ENCODE measurements at places on chromosomes 11 and 22.

- peak; percentile 75 for DNase-seq
These were observed 26.4 kb upstream of the PPFIA1 start for GRCh38 chr11:70243912-70244652.

DNA sequence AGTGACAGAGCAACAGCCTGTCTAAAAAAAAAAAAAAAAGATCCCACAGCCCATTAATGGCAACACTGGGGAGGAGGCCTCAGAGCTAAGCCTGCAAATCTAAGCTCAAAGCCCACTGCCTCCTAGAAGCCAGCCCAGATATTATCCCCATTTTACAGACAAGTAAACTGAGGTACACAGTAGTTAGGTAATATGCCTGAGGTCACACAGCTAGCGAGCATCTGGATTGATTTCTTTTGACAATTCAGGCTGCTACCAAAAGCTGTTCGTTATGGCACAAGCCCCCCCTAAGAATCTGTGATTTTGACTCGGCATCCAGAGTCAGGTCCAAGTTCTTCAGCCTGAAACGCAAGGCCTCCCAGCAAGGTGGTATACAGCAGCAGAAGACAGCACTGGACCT, 13.7 kb downstream of the ELFN2 start:
- DNase-seq: no peak

GRCh38 chr11:115241899-115242298, 262.3 kb downstream of the CADM1 start:
- DNase-seq: no peak

- no peak for DNase-seq
These were observed 564.2 kb upstream of the KIRREL3 start for GRCh38 chr11:127564810-127565209.

DNA sequence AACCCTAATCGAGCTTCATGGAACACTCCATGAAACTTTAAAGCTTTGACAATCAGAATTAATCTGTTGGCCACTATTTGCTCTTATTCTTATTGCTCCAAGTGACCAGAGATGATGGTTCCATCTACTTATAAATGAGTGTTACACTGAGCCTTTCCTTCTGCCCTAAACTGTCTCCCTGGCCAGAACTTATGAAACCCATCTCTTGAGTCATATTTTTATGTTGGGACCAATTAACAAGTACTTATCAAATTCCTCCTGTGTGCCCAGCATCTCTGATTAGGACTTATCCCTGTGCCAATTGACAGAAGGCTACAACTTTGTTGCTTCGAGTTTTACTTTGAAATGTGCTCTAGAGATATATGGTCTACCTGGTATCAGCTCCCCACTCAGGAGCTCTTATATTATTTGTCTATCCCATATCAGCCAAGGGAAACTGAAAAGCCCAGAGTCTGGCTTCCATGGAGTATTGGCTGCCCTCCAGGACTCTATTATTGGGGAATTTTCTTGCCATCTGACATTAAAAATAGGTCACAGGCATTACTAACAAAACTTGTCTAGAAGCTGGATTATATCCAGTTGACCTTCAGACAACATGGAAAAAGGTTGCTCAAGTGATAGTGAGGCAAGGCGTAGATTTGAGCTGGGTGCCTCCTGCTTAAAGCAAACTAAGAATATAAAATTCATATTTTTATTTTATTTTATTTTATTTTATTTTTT, 8.8 kb downstream of the KREMEN1 start:
- DNase-seq: no peak

- DNase-seq: no peak
These were observed 38.3 kb downstream of the GAB4 start for GRCh38 chr22:16969508-16970327.

- DNase-seq: no peak
These were observed 105.2 kb downstream of the SPON1 start for GRCh38 chr11:14067686-14068085.

GRCh38 chr11:117823946-117824420, 561 bp downstream of the FXYD2 start:
- no peak for DNase-seq

- DNase-seq: no peak
These were observed 375.9 kb downstream of the LUZP2 start for GRCh38 chr11:24872651-24873311.

GRCh38 chr11:130813638-130814037, 102.6 kb downstream of the SNX19 start:
- DNase-seq: no peak

DNA sequence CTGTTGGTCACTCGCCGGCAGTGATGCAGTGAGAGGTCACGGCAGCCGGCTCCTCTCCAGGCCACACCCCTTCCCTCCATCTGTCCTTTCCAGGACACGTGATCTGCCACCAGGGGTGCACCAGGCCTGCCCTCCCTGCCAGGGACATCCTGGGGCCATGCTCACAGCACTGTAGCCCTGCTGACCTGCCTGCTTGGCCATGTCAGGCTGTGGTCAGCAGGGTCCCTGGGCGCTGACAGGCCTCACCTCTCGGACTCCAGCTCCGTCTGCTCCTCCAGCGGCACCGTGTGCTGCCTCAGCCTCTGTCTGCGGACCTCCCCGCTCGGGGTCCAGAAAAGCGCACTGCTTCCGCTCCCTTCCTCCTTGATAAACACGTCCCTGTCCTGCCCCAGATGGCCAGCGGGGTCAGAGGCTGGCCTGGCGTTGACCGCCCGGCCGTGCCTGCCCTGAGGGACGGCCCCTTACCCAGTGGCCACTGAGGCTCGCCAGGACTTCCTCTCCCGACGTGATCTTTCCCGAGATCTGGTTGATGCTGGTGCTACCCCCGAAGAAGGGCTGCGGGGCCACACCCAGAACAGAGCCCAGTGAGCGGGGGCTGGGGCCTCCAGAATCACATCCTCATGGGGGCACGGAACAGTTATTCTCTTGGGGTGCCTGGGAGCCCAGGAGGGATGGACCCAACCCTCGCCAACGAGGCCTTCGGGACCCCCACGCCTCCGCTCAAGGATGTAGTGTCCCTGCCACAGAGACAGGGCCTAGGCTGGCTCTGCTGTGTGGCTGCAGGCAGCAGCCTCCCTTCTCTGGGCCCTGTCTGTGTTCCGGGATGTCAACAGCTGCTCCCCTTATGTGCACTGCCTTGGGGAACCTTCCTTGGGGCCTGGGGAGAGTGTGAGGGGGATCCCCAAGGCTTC, 36.3 kb upstream of the CARS1 start:
- DNase-seq: no peak

GRCh38 chr11:128251140-128251539, 336.2 kb downstream of the ETS1 start:
- no peak for DNase-seq

GRCh38 chr11:65085446-65085845, 1.4 kb downstream of the ZFPL1 start:
- DNase-seq: no peak

DNA sequence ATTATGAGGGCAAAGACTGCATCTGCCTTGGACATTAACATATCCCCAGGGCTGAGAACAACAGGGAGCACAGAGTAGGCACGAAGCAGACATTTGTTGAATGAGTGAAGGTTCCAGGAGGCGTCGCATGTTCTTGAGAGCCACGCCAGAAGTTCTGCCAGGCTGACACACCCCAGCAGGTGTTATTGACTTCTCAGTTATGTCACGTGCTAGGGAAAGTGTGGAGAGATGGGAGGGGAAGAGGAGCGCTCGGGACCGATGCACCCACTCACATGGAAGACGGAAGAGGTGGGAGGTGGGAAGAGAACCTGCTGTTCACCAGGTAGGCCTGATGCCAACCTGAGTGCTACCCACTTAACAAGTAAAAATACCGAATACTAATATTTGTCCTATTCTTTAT, 232.8 kb downstream of the LARGE1 start:
- no peak for DNase-seq

GRCh38 chr22:29503811-29504372, 23.9 kb downstream of the NEFH start:
- no peak for DNase-seq

GRCh38 chr11:28383456-28383855, 275.3 kb downstream of the METTL15 start:
- DNase-seq: no peak

- no peak for DNase-seq
These were observed 30.1 kb downstream of the GRAMD4 start for GRCh38 chr22:46650078-46650810.

GRCh38 chr11:15843309-15843872, 513.0 kb downstream of the SOX6 start:
- no peak for DNase-seq

- DNase-seq: no peak
These were observed 32.5 kb upstream of the NUCB2 start for GRCh38 chr11:17244046-17244445.

GRCh38 chr11:120835601-120836228, 188.2 kb upstream of the TBCEL start:
- no peak for DNase-seq

DNA sequence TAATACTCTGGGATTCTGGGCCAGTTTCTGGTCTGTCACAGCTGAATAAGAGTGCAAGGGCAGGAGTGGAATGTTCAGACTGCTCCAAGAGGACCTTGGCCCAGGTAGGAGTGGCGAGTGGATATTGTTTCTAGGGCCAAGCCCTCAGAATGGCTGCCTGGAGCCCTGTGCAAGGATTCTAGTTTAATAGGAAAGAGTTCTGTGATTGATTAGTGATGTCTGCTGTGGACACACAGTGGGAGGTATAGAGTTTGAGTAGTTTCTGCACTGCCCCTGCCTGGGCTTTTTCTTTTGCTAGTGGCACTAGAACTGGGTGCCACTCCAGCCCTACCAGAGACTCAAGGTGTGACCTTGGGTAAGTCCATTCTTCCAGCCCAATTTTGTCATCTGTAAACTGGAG, 9.7 kb upstream of the MPPED1 start:
- DNase-seq: no peak

DNA sequence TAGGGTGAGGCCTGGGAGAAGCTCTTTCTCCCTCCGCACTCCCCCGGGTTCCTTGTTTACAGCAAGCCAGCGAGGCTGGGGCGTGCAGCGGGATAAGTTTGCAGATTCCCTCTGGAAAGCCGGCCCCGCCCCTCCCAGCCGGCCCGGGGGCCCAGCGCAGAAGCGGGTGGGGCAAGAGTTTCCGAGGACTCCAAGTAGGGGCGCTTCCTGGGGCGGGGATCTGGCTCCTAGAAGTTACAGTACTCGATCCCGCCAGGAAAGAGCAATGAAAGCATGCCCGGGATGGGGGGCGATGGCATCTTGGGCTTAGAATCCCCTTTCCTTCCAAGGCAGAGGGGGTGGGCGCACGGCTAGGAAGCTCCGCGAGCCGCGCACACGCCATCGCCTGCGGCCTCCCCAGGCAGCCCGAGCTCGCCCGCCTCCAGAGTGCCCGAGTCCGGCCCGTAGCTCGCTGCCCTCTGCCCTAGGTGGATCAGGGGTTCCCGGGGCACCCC, 385 bp downstream of the TST start:
- peak; percentile 41 for DNase-seq

DNA sequence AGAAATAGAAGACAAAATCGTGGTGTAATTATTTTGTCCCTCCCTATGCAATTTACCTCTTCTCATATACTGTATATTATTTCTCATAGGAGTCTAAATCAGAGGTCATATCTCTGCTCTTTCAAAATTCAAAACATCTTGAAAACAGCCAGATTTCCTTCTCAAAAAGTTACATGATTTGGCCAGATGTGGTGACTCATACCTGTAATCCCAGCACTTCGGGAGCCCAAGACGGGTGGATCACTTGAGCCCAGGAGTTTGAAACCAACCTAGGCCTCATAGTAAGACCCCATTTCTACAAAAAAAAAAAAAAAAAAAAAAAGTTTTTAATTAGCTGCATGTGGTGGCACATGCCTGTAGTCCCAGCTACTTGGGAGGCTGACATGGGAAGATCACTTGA, 29.0 kb upstream of the DNAJB7 start:
- DNase-seq: no peak

DNA sequence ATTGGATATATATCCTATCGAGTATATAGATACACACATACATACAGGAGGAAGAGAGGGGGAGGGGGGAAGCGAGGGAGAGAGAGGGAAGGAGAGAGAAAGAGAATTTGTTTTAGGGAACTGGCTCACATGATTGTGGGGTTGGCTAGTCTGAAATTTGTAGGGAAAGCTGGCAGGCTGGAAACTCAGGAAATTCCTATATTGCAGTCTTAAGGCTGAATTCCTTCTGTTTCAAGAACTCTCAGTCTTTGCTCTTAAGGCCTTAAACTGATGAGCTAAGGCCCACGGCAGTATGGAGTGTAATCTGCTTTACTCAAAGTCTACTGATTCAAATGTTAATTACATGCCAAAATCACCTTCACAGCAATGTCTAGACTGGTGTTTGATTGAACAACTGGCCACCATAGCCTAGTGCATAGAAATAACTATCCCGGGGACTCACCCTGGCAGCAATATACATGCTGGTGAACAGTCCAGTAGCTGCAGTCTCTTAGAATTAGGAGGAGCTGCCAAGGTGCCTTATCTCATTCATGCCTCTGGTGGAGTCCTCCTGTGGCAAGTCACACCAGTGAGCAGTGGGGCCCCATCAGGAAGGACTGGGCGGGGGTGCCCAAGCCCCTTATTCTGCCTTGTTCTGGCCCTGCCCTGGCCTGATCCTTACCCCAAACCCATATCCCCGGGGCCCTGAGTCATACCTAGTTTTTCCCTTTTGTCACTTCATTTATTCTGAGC, 59.7 kb upstream of the AMPD3 start:
- no peak for DNase-seq

GRCh38 chr11:8830641-8831040, 80.3 kb upstream of the AKIP1 start:
- DNase-seq: no peak

DNA sequence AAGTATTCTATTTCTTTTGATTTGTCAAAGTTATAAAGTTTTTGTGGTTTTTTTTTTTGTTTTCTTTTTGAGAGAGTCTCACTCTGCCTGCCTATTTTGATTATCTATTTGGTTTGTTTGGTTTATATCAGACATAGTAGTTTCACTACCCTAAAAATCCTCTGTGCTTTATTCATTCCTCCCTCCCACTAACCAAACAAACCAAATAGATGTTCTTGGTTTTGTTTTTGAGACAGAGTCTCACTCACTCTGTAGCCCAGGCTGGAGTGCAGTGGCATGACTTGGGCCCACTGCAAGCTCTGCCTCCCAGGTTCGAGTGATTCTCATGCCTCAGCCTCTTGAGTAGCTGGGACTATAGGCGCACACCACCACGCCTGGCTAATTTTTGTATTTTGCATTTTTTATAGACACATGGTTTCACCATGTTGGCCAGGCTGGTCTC, 67.9 kb downstream of the ENTHD1 start:
- no peak for DNase-seq

DNA sequence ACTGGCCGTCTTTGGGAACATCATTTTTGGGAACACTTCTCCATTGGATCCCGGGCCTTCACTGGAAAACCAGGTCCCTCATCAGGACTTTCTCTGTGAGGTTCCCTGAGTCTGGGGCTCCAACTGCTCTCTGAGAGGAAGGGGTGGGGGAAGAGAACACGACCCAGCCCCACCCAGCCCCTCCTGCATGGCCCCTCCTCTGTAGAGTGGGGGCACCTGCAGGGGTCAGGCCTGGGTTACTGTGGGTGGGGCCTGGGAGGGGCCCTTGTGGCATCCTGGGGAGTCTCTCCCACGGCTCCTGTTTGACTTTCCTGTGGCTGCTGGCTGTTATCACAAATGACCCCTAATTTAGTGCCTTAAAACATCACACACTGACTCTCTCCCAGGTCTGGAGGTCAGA, 36.3 kb downstream of the IGLL5 start:
- no peak for DNase-seq

Measured in HTR-8/SVneo (cell line).